Urinary bladder (tissue), 4 donors: ENCODE measurements at places on chromosomes 2 and 18. TPM values are rescaled to one million over a fixed set of nuclear protein-coding genes. Genes with fewer than 3 reads are reported as not detected.

DNA sequence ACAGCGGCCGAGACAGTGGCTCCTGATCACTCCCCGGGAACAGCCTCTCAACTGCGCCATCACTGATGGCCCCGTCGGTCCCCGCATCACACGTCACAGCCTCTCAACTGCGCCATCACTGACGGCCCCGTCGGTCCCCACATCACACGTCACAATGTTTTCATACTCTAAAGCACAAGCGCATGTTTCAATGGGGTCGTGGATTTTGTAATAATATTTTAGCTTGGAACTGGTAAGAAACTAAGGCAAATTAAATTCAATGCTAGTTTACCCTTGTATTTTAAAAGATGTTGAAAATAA lies 44.2 kb upstream of the CTDP1 start:
- no peak for DNase-seq

- DNase-seq = no peak
Measured at GRCh38 chr2:226483143-226483542, 316.5 kb downstream of the IRS1 start.

The CNTNAP5 gene
- polyA plus RNA-seq = 0.01 TPM

GRCh38 chr2:96148410-96149217 lies 3.4 kb upstream of the DUSP2 start:
- peak; percentile 79 for DNase-seq

GRCh38 chr2:182066400-182067087 lies 80.9 kb downstream of the PPP1R1C start:
- no peak for DNase-seq

GRCh38 chr2:173272849-173273248 lies 81.8 kb upstream of the CDCA7 start:
- DNase-seq = no peak

The GGCX gene
- polyA plus RNA-seq = 26.4 TPM
